ENCODE measurements at places on chromosomes 2 and 18. TPM values are rescaled to one million over a fixed set of nuclear protein-coding genes. Genes with fewer than 3 reads are reported as not detected.

SGPP2 gene
- 1.9 TPM for total RNA-seq

DOK6 gene
- total RNA-seq = 1.1 TPM

CXCR1 gene
- total RNA-seq = 32.1 TPM

CCDC74A gene
- total RNA-seq = 1.0 TPM

CDCA7 gene
- 3.1 TPM for total RNA-seq

HOXD12 gene
- not detected for total RNA-seq

C2orf80 gene
- total RNA-seq = not detected

TYMS gene
- 6.0 TPM for total RNA-seq

PLCL1 gene
- 3.9 TPM for total RNA-seq

NT5DC4 gene
- total RNA-seq = 3.8 TPM

DNA sequence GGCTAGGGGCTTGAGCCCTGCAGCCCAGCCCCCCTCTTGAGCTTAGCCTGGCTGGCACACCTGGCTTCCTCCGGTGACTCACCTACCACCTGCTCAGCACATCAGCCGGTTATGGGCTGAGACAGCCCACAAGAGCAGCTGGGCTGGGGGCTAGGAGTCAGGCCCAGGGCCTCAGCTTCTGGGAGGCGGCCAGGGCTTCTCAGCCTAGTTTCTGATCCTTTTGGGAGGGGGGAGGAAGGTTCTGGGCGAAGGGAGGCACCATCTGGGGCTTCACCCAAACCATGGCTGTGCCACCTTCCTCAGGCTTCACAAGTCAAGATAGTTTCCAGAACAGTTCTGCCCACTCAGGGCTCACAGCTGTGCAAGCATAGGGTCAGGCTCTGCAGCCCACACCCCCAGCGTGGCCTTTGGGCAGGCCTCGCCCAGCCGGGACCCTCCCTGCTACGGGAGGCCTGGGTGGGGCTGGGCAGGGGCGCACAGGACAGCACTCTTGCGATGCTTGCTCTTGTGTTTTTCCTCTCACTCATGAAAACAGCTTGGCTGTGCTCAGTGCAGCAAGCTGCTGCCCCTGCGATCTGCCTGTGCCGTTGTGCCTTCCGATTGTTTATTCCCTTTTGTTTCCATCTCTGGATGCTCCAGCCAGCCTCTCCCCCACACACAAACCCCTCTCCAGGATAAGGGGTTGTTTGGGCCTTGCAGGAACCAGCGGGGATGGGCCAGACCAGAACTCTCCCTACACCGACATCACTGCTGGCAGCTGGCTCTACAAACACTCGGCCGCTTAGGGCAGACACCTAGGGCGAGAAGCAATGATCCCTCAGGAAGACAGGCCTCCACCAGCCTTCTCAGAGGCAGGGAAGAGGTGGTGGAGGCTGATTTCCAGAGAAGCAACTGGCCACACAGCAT is 26.1 kb upstream of the SEMA4C start:
- peak overlapping the region; percentile 7 for H3K27ac ChIP-seq
- H3K36me3 ChIP-seq = no peaks in the 10 kb centered on the region
- no peak for DNase-seq
- H3K4me3 ChIP-seq = no peak overlapping the region

- H3K27me3 ChIP-seq = no peaks in the 10 kb centered on the region
- H3K27ac ChIP-seq = peak overlapping the region; percentile 79
- H3K36me3 ChIP-seq = peaks cover 17% of the 10 kb centered on the region
- H3K4me1 ChIP-seq = peaks cover 50% of the 10 kb centered on the region
These were observed 98.0 kb downstream of the STPG4 start for GRCh38 chr2:47056868-47057686.

DNA sequence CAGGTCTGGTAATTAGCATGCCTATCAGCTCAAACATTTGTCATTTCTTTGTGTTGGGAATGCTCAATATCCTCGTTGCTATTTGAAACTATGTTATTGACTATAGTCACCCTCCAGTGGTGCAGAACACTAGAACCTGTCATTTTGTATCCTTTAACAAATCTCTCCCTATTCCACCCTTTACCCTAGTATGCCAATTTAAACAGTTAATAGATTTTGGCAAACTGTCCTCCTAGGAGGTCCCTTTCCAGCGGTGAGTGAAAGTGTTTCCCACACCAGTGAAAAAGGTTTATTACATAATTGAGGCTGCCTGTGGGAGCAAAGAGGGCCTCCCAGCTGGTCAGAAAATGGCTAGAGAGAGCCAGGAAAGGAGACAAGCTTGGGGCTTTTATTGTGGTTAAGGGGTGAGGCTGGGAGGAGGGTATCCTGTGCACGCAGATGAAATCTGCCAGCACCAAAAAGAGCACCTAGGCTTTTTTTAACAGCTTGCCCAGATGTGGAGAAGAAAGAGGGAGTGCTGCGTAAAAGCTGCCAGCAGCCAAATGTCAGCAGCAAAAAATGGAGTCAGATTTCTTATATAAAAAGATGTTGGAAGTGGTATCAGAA is 1.8 kb upstream of the DRC1 start:
- no peak overlapping the region for H3K4me3 ChIP-seq
- peaks cover 11% of the 10 kb centered on the region for H3K4me1 ChIP-seq
- DNase-seq = no peak

DNA sequence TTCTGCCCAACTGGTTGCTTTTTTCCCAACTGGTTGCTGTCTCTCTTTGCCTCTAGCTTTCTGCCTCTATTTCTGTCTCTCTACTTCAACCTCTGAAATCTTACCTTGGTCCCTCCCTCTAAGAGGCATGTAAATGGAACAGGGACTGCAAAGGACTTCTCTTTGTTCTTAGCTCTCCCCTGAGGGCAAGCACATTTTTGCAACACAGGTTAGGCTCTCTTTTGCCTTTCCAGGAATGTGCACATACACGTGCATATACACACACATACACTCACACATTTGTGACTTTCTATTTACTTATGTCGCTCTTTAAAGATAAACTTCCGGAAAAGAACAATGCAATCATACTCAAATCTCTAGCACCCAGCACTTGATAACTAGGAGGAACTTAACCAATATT is 262.6 kb upstream of the DDX18 start:
- no peaks in the 10 kb centered on the region for H3K36me3 ChIP-seq
- H3K27me3 ChIP-seq = no peaks in the 10 kb centered on the region
- no peak overlapping the region for H3K4me3 ChIP-seq
- DNase-seq = no peak
- H3K4me1 ChIP-seq = no peaks in the 10 kb centered on the region
- no peak overlapping the region for H3K27ac ChIP-seq

GRCh38 chr2:75047189-75047991 is 88.9 kb downstream of the POLE4 start:
- no peak overlapping the region for H3K27ac ChIP-seq
- no peaks in the 10 kb centered on the region for H3K27me3 ChIP-seq
- H3K36me3 ChIP-seq = no peaks in the 10 kb centered on the region
- H3K4me1 ChIP-seq = no peaks in the 10 kb centered on the region
- no peak for DNase-seq

GRCh38 chr2:37348155-37348554 is 3.7 kb downstream of the QPCT start:
- no peak overlapping the region for H3K4me3 ChIP-seq
- H3K27ac ChIP-seq = no peak overlapping the region
- no peak for DNase-seq
- H3K36me3 ChIP-seq = peaks cover 10% of the 10 kb centered on the region
- H3K27me3 ChIP-seq = peaks cover 11% of the 10 kb centered on the region

DNA sequence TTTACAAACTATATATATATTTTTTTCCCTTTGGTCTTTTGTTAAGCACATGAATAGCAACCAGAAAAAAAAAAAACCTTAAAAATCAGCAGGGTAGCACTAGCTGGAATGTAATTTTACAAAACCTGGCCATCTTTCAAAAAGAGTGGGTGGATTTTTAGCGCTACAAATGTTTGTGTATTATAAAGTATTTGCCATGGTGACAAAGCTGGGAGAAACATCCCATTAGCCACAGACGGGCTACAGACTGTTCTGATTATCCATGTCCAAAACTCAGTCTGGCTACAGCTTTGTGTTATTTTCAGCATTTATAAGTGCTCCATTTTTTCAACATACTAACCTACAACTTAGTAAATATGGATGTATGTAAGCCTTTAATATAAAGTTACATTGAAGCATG is 249.5 kb upstream of the TANK start:
- H3K36me3 ChIP-seq = no peaks in the 10 kb centered on the region
- no peaks in the 10 kb centered on the region for H3K27me3 ChIP-seq
- no peak for DNase-seq
- no peak overlapping the region for H3K4me3 ChIP-seq

DNA sequence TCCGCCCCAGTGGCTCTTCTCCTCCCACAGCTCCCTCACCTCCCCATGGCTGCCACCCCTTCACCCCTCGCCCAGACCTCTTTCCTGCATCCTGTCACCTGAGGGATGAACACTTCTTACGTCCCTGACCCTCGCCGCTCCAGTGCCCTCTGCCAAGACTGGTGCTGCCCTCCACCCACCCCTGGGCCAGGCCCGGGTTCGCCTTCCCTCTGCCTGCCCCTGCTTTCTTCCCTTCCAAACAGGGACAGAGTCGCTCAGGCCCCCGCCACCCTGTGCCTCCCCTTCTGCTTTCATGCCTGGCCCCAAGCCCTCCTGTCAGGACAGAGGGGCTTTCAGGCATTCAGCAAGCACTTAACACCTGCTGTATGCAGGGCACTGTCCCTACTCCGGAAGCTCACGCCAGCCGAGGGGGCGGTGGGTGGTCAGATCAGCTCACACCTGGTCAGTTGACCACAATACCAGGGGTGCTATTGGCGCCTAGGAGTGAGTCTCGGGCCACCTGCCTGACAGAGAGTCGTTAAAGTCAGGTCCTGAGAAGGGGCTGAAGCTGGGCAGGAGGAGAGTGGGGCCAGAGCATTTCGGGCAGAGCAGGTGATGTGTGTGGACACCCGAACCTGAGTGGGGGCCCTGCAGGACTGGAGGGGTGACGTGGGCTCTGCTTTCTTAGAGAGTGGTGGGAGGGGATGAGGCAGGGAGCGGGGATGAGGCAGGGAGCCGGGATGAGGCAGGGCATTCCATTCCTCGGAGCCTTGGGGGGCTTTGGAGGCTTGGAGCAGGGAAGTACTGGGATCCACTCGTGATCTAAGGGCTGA is 26.0 kb upstream of the HPCAL1 start:
- H3K27ac ChIP-seq = no peak overlapping the region
- no peaks in the 10 kb centered on the region for H3K36me3 ChIP-seq
- peak; percentile 73 for DNase-seq
- H3K4me3 ChIP-seq = no peak overlapping the region
- no peaks in the 10 kb centered on the region for H3K27me3 ChIP-seq

- H3K27ac ChIP-seq = no peak overlapping the region
- no peak overlapping the region for H3K4me3 ChIP-seq
- H3K27me3 ChIP-seq = no peaks in the 10 kb centered on the region
- H3K4me1 ChIP-seq = no peaks in the 10 kb centered on the region
- no peak for DNase-seq
These were observed 32.1 kb downstream of the MARCHF7 start for GRCh38 chr2:159744363-159744762.

- no peaks in the 10 kb centered on the region for H3K27me3 ChIP-seq
- DNase-seq = no peak
- peaks cover 85% of the 10 kb centered on the region for H3K4me1 ChIP-seq
- no peaks in the 10 kb centered on the region for H3K36me3 ChIP-seq
These were observed 2.1 kb downstream of the HK2 start for GRCh38 chr2:74835831-74836674.

DNA sequence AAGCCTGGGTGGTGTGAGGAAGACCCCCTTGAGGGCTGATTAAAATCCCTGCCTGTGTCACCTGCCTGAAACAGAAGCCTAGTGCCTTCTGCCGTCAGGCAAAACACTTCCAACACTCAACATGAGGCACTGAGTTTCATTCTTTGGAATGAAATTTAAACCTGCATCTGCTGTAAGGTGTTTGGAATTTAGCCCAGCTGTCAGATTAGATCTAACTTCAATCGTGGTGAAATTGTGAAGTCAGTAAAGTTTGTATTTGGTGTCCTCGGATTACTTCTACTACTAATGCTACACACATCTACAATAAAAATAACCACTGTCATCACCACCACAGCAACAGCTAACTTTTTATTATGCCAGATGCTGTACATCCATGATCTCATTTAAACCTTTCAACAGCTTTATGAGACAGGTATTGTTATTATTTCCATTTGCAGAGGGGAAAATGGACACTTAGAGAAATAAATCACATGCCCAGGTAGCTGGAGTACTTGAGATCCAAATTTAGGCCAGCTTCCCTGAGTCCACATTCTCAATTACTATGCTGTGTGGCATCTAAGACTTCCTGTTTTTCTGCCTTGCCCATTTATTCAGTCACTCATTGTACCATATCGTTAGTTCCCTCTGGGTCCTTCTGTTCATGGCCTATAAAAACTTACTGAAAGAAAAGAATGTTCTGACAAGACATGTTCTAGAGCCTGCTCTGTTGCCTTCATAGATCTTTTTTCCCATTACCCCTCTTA is 98.2 kb upstream of the GCFC2 start:
- no peaks in the 10 kb centered on the region for H3K4me1 ChIP-seq
- DNase-seq = no peak
- H3K27ac ChIP-seq = no peak overlapping the region
- no peak overlapping the region for H3K4me3 ChIP-seq
- no peaks in the 10 kb centered on the region for H3K27me3 ChIP-seq

DNA sequence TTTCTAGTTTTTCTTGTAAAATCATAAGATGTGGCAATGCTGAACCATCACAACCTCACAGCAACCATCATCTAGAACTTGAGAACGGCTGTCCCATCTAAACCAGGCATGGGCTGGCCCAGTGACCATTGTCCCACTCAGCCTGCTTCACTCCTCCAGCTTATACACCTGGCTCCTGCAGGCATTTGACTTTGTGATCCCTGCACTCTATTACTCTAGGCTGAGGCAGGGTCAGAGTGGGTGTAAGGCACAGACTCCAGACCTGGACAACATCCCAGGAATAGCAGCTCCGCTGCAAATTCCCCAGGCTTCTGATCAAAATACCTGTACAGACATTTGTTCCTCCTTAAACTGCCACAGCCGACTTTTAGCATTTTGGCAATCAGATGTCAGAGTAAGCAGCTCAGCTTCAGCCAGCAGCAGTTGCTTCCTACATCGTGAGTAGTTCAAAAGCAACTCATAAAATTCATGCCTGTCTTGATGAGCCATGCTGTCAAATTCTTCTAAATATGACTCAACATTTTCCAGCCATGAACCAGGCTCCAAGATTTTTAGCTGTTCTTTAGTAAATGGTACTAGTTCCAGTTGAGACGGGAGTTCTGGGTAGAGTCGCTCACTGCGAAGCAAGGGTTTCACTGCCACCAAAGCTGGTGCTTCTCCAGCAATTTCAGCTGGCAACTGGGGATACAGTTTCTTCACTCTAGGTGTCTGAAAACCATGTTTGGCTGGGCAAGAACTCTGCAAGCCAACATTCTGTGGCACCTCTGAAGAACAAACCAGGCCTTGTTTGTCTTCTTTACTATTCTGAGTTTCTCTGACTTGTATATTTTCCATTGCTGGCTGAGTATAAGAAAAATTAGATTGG is 12.8 kb downstream of the EPG5 start:
- DNase-seq = no peak
- no peak overlapping the region for H3K4me3 ChIP-seq
- H3K27ac ChIP-seq = no peak overlapping the region
- peaks cover 31% of the 10 kb centered on the region for H3K36me3 ChIP-seq

GRCh38 chr2:45403036-45403435 is 208.0 kb downstream of the SRBD1 start:
- no peak overlapping the region for H3K4me3 ChIP-seq
- H3K36me3 ChIP-seq = peaks cover 6% of the 10 kb centered on the region
- H3K27me3 ChIP-seq = no peaks in the 10 kb centered on the region
- no peak overlapping the region for H3K27ac ChIP-seq
- H3K4me1 ChIP-seq = no peaks in the 10 kb centered on the region
- no peak for DNase-seq

- no peak for DNase-seq
- no peaks in the 10 kb centered on the region for H3K4me1 ChIP-seq
- no peaks in the 10 kb centered on the region for H3K27me3 ChIP-seq
- H3K4me3 ChIP-seq = no peak overlapping the region
- H3K36me3 ChIP-seq = no peaks in the 10 kb centered on the region
These were observed 60.2 kb downstream of the CHRNA1 start for GRCh38 chr2:174704061-174704460.

Measured in spleen (tissue), 13 donors.